Thyroid gland (tissue), 4 donors: ENCODE measurements at places on chromosomes 7 and 10. TPM values are rescaled to one million over a fixed set of nuclear protein-coding genes. Genes with fewer than 3 reads are reported as not detected.

Gene COX15
- 30.6 TPM for total RNA-seq

Gene NOC3L
- total RNA-seq: 27.7 TPM

DNA sequence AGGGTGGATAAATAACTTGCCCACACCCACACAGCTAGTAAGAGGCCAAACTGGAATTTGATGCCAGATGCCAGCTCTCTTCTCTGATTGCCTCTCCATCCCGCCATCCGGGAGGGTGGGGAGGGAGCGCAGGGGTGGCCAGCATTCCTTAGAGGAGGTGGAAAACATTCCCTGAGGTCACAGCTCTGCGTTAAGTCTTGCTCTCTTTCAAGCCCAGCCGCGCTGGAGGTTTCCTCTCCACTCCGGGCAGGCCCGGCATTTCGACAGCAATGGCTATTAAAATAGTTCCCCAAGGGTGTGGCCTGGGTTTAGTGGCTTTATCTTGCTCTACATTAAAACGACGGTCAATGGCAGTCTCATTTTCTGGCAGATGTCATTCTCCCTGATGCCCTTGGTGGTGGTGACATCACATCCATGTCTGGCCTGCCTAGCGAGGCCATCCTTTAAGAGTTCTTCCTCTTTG is 16.1 kb upstream of the C10orf71 start:
- DNase-seq: no peak

DNA sequence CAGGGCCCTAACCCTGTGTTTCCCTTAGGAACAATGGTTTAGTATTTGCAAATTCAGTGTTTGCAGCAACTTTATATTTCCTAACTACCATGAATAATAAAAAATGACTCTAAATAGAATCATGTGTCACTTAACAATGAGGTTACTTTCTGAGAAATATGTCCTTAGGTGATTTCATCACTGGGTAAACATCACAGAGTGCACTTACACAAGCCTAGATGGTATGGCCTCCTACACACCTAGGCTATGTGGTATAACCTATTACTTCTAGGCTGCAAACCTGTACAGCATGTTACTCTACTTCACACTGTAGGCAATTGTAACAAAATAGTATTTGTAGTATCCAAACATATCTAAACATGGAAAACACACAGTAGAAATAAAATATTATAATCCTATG is 1174.6 kb upstream of the LRRTM3 start:
- DNase-seq: no peak

GRCh38 chr10:132605390-132605789 is 67.8 kb downstream of the INPP5A start:
- DNase-seq: no peak

- DNase-seq: no peak
These were observed 18.8 kb upstream of the ZNF862 start for GRCh38 chr7:149819141-149819960.

DNA sequence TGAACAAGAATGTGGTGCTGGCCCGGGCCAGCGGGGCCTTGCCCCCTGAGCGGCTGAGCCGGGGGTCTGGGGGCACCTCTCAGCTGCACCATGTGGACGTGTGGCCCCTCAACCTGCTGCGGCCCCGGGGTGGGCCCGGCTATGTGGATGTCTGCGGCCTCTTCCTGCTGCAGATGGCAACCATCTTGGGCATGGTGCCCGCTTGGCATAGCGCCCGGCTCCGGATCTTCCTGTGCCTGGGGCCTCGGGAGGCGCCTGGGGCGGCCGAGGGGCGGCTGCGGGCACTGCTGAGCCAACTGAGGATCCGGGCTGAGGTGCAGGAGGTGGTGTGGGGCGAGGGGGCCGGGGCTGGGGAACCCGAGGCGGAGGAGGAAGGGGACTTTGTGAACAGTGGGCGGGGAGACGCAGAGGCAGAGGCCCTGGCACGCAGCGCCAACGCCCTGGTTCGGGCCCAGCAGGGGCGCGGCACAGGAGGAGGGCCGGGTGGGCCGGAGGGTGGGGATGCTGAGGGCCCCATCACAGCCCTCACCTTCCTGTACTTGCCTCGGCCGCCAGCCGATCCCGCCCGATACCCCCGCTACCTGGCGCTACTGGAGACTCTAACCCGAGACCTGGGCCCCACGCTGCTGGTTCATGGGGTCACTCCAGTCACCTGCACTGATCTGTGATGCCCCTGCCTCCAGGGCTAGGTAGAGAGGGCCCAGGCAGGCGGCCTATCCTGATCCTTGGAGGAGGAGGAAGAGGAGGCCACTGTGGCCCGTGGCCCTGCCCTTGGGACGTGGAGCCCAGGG is 1.1 kb upstream of the TRIP6 start:
- peak; percentile 72 for DNase-seq
